ENCODE measurements at places on chromosomes 5 and 9.

- DNase-seq, result no peak
Observed at GRCh38 chr5:144390133-144390532, 219.5 kb downstream of the KCTD16 start.

- no peak for DNase-seq
Observed at GRCh38 chr5:14249258-14250082, 106.3 kb downstream of the TRIO start.

DNA sequence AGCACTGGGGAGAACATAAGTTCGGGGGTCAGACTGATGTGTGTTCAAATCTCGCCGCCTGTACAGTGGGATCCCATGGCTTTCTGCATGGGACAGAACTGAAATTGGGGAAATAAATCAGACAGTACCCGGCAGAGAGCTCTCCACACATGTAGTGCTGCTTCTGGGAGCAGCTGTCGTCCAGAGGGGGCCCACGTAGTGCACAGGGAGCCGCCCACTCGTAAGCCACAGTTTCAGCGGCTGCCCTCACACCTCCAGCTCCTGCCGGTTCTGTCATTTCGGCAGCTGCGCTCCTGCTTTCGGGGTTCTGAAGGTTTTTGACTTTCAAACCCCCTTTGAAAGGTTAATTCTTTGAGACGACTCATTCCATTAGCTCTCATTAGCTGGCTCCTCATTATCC lies 83.1 kb downstream of the OLFM1 start:
- no peak for DNase-seq

GRCh38 chr5:73387601-73388305 lies 60.8 kb downstream of the FOXD1 start:
- no peak for DNase-seq

DNA sequence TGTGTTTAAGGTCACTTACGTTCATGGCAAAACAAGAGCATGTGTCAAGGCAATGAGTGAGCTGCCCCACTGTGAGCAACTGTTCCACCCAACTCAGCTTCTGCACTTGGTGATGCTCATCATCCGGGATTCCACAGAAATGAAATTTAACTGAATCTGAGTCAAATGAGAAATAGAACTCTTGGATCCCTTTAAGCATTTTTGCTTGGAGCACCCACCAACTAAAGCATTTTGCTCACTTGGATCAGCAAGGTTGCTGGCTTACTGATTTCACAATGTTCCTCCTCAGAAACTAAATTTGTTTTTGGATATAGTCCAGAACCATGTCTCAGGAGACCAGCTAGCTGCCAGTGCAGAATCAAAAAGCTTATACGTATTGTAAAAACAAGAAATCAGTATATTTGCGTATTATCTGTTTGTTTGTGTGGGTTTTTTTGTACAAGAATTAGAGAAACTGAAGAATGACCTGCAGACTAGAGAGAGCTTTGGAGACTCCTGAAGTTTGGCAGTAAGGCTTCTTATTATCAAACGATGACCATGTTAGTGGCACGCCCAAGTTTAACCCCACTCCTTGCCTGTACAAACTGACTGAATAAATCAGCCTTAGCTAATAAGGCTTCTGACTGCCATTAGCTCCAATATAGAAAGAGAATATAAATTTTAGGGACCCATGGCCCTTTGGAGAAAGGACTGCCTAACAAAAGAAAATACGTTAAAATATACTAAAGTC lies 153.8 kb upstream of the FST start:
- DNase-seq, result no peak

DNA sequence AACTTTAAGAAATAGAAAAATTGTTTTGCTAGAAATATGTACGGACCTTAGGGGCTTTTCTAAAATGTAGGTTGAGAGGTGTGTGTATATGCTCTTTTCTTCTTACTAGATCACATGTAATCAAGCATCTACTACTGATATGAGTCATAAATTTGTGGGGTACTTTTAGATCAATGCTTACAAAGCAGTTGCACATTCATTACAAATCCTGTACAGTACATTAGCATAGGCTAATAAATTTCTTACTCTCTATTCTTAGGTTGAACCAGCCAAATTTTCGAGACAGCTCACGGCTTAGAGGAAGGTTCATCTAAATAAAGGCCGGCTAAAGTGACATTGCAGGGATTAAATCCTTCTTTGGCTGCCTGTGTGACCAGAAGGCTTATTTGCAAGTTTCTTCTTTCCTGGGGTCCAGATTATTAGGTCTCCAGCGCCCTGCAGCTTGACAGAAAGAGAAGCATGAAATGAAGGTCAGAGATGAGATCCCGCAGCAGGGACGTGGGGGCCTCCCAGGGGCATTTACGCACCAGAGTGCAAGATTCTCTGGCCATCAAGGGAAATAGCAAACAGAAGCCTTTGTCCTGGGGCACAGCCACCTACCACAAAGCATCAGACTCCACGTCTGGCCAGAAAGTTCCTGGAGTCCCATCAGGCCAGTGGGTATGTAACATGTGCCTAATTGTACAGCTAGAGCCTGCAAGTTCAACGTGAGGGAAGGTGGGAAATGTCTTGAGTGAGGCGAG lies 53.0 kb downstream of the NIM1K start:
- DNase-seq, result no peak

DNA sequence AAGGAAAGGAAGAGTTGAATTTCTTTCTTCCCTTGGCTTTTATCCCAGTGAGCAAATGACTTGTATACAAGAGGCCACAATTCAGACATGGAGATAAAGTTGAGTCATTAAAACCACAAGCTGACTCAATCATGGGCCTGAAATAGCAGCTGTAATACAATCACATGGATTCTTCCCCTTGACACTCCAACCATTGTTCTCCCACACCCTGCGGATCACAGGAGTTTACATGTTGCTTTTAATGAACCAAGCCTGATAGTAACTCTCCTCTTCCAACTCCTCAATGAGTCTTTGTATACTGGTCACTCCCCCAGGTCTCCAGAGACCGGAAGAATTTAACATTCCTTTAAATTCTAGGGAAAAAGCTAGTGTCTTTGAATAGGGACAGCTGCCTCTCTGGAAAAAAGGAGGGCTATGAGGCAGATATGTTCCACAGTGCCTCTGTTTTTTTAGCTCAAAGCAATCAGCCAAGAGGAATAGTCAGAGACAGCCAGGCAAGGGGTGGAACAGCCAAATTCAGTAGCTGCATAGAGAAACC lies 32.4 kb downstream of the PCDHGC5 start:
- DNase-seq, result no peak

- no peak for DNase-seq
Observed at GRCh38 chr5:158798140-158798539, 301.6 kb downstream of the EBF1 start.

DNA sequence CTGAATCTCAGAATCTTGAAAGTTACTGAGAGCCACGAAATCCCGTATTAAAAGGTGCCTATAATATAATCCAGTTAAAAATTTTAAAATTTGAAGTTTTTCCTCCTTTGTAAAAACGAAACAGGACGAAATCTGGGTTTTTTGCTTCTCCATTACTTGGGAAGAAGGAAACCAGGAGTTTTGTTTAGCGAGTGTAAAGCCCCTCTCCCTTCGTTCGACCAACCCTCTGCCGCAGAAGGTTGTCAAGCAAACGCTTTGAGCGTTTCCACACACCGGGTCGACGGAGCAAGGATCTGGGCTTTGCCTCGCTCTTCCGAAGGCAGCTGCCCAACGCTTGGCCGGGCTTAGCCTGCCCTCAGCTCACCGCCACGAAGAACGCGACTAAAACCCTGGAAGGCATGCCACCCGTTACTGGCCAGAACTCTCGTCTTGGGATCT lies 1.6 kb upstream of the FOXE1 start:
- DNase-seq, result no peak

DNA sequence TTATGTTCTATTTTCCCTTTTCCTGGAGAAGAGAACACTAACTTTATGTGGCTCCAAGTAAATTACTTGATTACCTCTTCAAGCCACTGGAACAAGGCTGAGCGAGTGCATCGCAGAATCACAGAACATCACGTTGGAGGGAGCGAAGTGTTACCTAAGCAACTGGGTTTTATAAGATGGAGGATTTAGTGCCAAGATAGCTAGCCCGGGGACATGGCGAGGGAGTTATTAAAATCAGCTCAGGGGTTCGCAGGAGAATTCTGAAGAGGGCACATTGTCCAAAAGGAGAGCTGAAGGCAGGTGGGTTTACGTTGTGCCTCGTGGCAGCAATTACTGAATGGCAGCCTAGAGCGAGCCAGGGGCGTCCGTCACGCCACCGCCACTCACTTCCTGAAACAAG lies 563.2 kb upstream of the ADAMTS16 start:
- no peak for DNase-seq

DNA sequence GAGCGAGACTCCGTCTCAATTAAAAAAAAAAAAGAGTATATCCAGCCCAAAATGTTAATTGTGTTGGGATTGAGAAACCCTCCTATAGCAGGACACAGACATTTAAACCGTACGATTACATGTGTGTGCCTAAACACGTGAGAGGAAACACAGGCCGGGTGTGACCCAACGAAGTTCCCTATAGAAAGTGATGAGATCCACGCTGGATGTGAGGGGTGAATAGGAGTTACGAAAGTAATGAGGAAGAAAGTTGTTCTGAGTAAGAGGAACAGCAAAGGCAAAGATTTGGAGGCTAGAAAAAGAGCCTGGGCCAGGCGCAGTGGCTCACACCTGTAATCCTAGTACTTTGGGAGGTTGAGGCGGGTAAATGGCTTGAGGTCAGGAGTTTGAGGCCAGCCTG lies 13.6 kb downstream of the NAIF1 start:
- DNase-seq, result no peak

GRCh38 chr9:123456011-123456410 lies 100.0 kb downstream of the CRB2 start:
- DNase-seq, result no peak

GRCh38 chr5:1934056-1934394 lies 51.3 kb upstream of the IRX4 start:
- no peak for DNase-seq

DNA sequence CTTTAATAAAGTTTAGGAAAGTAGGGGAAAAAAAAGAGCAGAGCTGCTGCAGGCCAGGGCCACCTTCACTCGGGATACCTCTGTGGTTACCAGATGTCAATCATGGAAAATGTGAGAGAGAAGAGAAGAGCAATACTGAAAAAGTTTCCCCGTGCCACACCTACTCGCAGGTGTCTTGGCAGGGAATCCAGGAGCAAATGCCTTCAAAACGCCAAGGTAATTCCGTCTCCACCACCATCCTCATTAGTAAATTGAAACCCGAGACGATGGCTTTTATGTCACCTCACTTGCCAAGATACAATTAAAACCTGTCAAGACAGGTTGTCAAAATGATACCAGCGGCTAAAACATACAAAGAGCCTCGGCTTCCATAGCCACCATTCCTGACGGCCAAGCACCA lies 49.7 kb downstream of the FAM81B start:
- DNase-seq, result no peak

DNA sequence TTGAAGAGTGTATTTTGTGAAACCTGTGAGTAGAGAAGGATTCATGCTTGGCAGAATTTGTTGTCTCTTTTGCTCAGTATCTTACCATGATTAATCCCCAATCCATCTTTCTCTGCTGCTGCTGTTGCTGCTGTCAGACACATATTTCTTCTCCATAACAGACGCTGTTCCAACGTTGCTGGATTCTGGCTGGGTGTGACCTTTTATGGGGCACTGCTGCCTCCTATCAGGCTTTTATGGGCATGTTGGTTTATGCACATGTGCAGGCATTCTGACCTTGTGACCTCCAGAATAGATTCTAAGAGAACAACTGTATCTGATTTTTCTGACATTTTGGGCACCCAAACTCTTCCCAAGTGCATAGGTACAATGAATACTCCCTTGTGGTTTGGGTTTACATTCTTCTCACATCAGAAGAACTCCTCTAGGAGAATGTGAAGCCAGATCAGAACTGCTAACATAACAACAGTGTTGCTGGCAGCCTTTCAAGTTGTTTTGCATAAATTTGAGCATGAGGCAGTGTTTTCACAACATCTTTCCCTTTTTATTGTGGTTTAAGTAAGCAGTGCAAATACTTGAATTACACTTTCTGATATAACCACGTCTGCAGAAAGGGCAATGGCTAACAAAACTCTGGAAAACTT lies 9.2 kb upstream of the ISL1 start:
- no peak for DNase-seq

DNA sequence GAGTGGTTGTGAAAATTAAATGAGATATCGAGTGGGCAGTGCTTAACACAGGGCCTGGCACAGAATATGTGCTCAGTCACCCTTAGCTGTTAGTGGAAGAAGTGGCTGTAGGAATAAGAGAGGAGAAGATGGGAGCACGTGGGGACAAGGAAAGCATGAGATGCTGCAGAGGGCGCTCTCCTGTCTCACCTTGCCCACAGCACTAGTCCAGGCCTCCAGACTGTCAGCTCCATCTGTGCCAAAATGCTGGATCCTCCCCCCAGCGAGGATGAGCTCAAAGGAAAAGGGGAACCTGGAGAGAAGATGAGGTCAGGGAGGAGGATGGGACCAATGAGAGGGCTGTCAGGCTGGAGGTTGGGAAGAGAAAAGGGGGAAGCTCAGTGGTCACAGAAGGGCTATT lies 12.5 kb downstream of the ARAP3 start:
- no peak for DNase-seq

DNA sequence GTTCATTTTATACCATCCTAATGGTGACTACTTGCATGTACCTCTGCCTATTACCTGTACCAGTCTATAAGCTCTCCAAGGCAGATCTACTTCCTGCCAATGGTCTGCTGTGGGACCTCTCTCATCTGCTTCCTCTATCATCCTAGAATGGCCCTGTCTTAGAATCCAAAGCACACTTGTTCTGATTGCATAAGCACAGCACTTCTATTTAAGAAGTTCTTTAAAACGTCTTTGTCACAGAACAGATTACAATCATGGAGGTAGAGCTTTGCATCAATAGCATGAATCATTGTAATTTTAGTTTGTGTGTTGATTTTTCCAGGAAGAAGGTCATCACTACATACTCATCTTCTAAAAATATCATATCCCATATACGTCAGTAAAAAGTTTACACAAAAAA lies 131.8 kb upstream of the ACOT12 start:
- DNase-seq, result no peak

DNA sequence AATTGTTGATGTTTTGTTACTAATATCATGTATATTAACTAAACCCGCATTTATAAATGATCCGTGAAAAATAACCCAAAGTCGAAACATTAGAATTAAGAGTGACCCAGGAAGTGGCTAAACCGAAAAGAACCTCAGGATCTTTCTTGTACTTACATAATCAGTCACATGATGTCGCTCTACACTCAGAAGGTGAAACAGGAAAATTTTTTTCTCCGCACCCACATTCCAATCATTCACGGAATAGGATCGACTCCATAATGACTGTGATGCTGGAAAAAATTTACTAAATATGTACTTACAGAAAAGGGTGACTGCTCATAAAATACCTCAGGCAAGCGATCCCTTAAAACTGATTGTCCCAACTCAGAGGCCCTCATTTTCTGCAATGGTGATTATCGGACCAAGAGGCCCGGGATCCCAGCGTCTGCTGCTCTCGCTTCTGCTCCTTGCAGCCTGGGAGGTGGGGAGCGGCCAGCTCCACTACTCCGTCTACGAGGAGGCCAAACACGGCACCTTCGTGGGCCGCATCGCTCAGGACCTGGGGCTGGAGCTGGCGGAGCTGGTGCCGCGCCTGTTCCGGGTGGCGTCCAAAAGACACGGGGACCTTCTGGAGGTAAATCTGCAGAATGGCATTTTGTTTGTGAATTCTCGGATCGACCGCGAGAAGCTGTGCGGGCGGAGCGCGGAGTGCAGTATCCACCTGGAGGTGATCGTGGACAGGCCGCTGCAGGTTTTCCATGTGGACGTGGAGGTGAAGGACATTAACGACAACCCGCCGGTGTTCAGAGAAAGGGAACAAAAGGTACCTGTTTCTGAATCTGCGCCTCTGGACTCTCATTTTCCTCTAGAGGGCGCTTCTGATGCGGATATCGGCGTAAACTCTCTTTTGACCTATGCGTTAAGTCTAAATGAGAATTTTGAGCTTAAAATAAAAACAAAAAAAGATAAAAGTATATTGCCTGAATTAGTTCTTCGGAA lies at the start of gene PCDHA12:
PCDHA12 (plus strand) TSS at position 224 of the 981 bp plus-strand sequence; CDS start at position 389, 165 bp downstream.
- no peak for DNase-seq

All from stimulated activated CD8-positive, alpha-beta memory T cell treated with anti-CD3 and anti-CD28 coated beads, Interleukin-4, amount 100 ng/mL, for 1 hour (primary cell).